ENCODE measurements at places on chromosomes 6 and 20. TPM values are rescaled to one million over a fixed set of nuclear protein-coding genes. Genes with fewer than 3 reads are reported as not detected.

C4A gene
- total RNA-seq = 4.3 TPM

DNA sequence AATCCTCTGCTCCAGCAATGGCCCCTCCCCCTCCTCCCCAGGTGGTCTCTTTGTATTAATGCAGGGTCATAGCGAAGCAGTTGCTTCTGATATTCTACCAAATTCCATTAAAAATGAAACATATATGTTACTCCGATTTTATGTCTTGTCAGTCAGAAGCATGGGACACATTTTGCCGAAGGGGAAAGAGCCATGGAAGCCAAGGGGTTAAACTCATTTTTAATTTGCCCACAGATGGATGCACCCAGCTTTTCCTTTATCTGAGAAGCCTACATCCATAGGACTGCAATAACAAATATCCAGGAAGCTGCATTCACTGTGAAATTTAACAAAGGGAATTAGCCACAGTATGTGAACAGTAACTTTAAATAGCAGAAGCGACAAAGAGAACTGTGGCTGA lies 688.2 kb downstream of the QKI start:
- no peak for DNase-seq
- H3K36me3 ChIP-seq = no peaks in the 10 kb centered on the region
- H3K27ac ChIP-seq = no peak overlapping the region
- no peaks in the 10 kb centered on the region for H3K27me3 ChIP-seq
- H3K4me1 ChIP-seq = peaks cover 3% of the 10 kb centered on the region
- no peak overlapping the region for H3K4me3 ChIP-seq

DNA sequence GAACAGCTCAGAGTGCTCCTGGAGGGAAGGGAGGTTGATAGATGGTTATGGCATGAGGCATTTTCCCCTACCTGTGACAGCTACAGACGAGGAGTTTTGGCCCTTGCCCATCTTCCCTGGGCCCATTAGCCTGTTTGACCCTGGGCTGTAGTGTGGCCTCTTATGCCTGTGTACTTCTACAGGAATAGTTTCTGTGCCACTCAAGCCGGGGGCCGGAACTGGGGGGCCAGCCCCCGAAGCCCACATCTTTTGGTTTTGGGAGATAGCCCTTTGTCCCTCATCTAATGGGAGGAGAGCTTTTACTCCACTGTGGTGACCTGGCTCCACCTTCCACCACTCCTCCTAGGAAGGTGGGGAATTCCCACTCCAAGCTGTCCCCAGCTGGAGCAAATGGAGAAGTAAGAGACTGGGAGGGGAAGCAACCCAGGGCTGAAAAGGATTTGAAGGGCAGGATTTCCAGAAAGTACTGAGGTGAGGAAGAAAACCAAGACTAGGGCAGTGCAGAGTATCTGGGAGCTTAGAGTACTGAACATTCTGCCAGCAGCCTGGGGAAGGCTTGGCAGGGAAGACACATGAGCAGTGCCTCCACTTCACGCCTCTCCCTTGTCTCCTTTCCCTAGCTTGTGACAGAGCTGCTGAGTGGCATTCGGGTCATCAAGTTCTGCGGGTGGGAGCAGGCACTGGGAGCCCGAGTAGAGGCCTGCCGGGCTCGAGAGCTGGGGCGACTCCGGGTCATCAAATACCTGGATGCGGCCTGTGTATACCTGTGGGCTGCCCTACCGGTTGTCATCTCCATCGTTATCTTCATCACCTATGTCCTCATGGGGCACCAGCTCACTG lies 6.9 kb downstream of the ABCC10 start:
- H3K27me3 ChIP-seq = no peaks in the 10 kb centered on the region
- no peaks in the 10 kb centered on the region for H3K4me1 ChIP-seq
- H3K4me3 ChIP-seq = no peak overlapping the region
- H3K27ac ChIP-seq = no peak overlapping the region

BPIFA1 gene
- total RNA-seq = not detected

DNA sequence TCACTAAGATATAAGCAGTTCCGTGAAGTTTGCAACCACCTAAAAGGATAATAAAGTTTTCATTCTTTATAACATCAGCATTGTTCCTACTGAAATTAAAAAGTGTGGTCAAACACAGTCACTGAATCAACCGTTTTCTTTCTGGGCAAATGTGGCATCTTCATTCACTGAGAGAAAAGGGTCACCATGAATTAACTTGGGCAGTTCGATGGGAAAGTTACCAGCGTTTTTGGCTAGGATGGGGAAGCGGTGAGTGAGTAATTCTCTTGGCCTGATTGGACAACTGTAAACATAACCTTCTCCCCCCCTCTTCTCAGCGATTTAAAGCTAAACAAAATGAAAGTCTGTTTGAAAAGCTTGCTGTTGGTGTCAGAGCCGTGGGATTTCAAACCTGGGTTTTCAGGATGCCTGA lies 181.8 kb downstream of the SASH1 start:
- H3K36me3 ChIP-seq = peaks cover 57% of the 10 kb centered on the region
- no peak overlapping the region for H3K27ac ChIP-seq
- no peak for DNase-seq

All from H9 (cell line).